ENCODE measurements at places on chromosomes 1 and 21.

- DNase-seq, result no peak
Measured at GRCh38 chr1:234755449-234755863, 145.5 kb upstream of the IRF2BP2 start.

- no peak for DNase-seq
Measured at GRCh38 chr1:57142999-57143398, 177.2 kb upstream of the C8B start.

DNA sequence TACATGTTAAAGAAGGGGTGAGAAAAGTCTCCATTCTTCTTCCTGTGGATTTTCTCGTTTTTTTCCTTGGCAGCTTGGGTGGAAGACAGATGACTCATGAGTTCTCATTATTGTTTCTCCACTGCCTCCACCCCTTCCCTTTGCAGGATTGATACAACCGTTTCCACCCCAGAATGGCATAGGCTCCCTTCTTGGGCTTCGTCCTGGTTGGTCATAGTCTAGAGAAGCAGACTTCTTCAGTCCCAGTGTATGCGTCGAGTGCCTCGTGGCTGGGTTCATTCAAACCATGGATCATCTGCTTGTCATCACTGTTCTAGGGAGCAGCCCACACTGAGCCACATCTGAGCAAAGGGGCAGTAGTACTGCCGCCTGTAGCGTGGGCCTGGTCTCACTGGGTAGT is 13.7 kb downstream of the PTGFRN start:
- DNase-seq, result no peak

DNA sequence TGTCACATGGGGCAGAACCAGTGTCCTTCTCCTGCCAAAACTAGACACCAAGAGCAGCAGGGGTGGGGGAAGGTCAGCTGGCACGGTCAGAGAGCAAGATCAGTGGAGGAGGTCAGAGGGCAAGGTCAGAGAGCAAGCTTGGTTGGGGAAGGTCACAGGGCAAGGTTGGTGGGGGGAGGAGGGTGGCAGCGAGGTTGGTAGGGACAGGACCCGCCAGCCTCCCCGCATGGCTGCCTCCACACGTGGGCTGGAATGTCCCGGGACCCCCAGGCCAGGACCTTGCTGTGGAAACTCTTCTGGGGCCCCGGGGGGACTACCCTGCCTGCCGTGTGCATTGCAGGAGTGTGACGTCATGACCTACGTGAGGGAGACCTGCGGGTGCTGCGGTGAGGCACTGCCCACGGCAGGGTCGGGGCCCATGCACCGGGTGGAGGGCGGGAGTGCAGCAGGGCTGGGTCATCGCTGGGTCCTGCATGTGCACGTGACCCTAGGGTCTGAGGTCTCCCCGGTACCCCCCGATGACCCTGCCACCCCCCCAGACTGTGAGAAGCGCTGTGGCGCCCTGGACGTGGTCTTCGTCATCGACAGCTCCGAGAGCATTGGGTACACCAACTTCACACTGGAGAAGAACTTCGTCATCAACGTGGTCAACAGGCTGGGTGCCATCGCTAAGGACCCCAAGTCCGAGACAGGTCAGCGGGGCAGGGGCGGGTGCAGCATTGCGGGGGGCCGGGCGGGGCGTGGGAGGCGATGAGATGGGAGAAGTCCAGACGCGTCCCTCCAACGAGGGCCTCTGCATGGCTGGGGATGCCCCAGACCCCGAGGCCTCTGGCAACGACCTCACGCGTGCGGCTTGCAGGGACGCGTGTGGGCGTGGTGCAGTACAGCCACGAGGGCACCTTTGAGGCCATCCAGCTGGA is 27.3 kb downstream of the COL6A2 start:
- no peak for DNase-seq

DNA sequence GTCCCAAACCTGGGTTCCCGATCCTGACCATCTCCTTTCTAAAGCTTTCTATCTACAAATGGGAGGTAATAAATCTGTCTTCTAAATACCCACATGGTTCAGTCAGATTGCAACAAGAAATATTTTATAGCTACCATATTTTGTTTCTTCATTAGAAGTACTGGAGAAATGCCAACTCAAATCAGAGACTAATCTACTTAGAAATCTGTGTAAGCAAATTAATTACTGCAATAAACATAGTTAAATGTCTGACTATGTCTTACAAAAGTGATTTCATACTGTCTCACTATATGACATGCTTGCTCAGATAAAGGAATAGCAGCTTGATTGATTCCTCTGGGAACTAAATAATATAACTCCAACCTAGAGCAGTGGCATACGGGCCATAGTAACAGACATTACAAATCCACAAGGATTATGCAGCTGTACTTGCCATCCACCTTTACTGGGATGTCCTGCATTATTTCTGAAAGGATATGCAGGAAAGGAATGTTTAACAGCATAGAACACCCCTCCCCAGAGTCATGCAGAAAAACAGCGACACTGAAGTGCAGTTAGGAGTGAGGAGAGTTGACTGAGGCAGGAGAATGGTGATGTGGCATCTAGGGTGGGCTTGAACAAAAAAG is 80.3 kb downstream of the PCNX2 start:
- DNase-seq, result no peak
